ENCODE measurements at places on chromosomes 3 and 15.
A peak's percentile ranks its signal among the peaks of the same experiment; 100 is the strongest.

DNA sequence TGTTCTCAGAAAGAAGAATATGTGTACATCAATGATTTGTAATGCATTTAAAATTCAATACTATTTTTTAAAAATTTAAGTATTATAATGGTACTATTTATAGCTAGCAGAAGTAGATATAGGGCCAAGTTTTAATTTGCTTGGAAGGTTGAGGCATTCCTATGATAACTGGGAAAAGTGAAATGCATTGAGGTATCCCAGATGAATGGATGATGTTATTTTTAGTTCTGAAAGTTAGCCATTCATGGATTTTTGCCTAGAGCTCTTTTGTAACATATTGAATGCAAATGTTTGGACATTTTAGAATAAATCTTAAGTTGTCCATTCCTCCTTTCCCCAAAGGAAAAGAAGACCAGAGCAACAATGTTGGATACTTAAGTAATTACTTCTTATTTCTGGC, 47.6 kb downstream of the GAP43 start:
- DNase-seq, result no peak

DNA sequence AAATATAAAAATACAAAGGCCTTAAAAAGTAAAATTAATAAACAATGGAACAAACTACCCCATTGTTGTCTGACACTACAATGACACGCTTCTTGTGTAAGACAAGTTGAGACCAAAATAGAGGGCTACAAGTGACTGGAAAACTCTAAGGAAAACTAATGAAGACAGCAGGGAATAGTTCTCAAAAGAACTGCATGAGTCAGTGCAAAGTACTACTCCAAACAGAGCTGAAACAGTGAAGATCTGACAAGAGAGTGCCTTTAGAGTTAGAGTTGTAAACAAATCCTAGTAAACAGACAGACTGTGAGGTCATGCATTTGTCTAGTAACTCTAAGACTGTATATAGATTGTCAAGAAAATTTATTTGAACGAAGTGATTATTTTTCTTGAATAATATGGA, 233.9 kb downstream of the BBX start:
- DNase-seq, result no peak

- no peak for DNase-seq
Measured at GRCh38 chr3:149296972-149297371, 36.5 kb downstream of the TM4SF18 start.

GRCh38 chr15:92810418-92811138, 89.5 kb upstream of the CHD2 start:
- DNase-seq, result peak; percentile 38

- DNase-seq, result peak; percentile 21
Measured at GRCh38 chr3:61315871-61316270, 64.6 kb upstream of the FHIT start.

DNA sequence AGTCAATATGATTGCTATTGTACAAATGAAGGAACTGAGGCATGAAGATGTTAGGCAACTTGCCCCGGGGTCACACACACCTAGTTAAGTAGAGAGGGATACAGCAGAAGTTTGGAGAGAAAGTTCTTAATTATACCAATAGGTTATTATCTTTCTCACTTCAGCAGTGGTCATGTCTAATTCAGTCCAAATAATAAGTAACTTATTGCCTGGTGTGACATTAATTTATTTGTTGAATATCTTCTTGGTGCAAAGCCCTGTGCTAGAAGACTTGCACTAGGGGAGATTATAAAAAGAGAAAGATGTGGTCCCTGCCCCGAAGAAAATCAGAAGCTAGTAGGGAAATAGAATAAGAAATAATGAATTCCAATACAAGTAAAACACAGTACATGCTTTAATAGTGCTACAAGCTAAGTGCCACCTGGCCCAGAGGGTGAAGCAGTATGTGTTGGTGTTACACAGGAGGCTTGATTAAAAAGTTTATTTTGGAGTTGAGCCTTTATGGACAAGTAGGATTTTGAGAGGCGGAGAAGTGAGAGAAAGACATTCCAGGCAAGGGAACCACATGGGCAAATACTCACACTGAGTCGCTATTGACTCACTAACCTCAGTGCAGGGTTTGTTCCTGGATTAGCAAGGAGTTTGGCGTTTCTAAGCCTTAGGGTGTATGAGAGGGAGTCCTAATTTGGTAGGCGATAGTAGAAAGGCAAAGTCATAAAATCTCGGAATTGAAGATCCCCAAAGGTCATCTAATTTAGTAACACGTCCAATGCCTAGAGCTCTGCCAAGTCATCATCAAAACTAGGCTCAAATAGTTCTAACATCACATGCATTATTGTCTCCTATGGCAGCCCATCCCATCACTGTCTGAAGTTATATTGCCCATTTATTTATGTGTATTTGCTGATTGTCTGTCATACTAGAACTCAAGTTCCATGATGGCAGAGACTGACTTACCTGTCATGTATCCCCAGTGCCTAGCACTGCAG, 19.2 kb upstream of the GSK3B start:
- DNase-seq, result no peak

GRCh38 chr15:99554880-99555488, 10.8 kb upstream of the MEF2A start:
- DNase-seq, result no peak

DNA sequence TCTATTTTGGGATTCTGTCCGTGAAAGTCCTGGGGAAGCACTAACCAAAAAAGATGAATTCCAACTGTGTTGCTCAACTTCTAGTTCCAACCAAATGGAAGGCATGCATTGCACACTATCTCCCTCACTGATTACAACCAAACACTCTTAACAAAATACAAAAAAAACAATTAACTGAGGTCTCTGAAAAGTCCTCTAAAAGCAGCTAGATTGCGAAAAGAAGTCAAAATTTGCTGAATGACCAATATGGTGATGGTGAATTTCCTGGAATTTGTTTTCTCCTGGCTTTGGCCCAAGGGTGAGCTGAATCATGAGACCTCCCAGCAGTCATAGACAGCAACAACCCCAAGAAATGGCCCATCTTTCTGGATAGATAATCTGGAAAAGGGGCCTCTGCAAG, 28.3 kb downstream of the CYP19A1 start:
- DNase-seq, result no peak

DNA sequence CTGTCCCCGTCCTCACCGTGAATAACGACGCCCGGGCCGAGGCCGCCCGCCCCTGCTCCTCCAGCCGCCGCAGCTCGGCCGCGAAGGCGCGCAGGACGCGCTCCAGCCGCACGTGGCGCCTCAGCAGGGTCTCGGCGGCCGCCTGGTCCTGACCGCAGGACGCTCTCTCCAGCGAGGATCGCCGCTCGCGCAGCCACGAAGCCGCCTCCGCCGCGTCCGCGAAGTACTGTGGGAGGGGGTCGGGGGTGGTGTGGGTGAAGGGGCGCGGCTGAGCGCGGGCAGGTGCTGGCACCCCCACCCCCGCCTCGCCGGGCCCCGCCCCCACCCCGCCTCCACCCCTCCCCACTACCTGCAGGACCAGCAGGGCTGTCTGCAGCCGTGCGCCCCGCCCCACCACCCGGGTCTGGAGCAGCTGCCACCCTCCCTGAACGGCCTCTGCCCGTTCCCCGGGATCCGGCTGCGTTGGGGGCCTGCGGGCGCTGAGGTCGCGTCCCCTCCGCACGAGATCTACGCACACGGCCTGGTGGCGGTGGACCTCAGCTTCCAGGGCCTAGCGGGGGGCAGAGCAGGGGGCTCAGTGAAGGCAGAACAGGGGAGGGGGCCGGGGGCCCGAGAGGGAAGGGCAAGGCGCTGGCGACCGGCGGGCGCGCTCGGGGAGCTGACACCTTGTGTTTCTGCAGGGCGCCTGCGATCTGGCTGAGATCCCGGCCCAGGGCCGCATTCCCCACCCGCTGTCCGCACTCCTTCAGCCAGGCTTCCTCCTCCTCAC, 11.7 kb downstream of the SPTBN5 start:
- DNase-seq, result no peak
